ENCODE measurements at places on chromosomes 11 and 22.
A peak's percentile ranks its signal among the peaks of the same experiment; 100 is the strongest.

- no peak for DNase-seq
Observed at GRCh38 chr11:1705126-1706052, 8.4 kb downstream of the KRTAP5-6 start.

GRCh38 chr11:97570636-97571035 lies 1180.8 kb downstream of the JRKL start:
- DNase-seq: no peak

GRCh38 chr11:110000031-110000502 lies 93.1 kb upstream of the ZC3H12C start:
- no peak for DNase-seq

DNA sequence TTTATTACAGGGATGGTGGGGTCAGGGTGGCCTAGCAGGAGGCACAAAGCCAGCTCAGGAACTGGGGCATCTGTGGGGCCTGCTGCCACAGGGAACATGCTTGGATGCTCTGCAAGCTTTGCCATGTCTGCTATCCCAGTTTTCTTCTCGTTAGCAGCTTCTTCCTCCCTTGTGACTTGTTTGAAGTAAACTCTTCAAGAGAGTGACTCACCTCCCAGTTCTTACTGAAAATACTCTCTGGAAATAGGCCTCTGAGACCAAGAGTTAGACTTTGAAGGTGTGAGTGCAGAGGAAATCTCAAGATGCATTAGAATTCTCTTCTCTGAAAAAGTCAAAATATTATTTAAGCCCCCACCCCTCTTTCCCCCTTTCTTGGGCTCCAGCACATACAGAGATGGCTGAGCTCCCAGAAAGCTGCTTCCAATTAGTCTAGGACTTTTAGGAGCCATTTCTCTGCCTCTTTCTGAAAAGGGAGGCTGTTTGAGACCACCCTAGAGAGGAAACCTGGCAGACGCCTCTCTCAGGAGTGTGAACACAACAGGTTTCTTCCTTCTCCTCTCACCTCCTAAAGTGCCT lies 15.1 kb downstream of the CWC15 start:
- no peak for DNase-seq

GRCh38 chr11:65204143-65204542 lies 22.4 kb downstream of the CAPN1 start:
- DNase-seq: no peak

GRCh38 chr11:63939397-63939891 lies 642 bp downstream of the NAA40 start:
- DNase-seq: peak; percentile 37
